ENCODE measurements at places on chromosomes 6 and 20.

DNA sequence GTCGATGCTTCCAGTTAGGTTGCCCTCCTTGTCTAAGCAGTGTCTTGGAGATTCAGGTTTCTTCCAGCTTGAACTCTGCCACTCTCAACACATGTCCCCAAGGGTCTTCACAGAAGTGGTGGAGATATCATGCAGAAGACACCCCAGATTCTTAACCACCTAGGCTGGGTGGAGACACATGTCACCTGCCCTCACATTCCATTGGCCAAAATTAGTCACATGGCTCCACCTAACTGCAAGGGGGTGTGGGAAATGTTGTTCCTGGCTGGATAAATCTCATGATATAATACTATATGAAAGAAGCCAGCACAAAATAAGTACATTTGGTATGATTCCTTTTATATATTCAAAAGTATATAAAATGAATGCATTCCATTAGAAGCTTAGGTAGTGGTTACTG is 52.9 kb upstream of the SNRPB2 start:
- no peak for DNase-seq

DNA sequence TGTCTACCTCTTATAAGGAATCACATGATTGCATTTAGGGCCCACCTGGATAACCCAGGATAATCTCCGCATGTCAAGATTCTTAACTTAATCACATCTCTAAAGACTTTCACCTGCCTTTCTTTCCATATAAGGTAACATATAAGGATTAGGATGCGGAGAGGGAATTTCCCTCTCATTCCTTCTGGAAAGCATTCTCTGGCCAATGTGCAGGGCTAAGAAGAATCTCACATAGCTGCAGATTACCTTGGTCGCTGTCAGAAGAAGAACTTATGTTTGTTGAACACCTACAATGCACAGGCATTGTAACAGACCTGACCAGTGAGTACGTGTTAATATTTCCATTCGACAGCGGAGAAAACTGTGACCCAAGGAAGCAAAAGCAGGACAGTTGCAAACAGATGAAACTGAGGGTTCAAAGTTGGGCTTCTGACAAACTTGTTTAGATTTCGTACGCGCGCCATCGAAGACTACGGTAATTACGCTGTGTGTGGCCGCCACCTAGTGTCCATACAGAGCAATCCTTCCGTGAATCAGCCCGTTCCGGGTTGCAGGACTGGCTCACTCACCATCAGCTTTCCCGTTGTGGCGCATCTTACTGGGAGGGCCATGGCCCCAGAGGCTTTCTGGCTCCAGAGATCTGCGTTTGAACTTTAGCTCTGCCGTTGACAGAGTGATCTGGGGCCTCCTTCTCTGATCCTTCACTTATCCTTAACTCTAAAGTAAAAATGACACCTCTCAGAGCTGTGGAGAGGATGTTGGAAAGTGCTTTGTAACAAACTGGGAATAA is 9.5 kb downstream of the C20orf202 start:
- DNase-seq = peak; percentile 65

- DNase-seq = no peak
These were observed 411.2 kb upstream of the SULF2 start for GRCh38 chr20:48196486-48196885.

DNA sequence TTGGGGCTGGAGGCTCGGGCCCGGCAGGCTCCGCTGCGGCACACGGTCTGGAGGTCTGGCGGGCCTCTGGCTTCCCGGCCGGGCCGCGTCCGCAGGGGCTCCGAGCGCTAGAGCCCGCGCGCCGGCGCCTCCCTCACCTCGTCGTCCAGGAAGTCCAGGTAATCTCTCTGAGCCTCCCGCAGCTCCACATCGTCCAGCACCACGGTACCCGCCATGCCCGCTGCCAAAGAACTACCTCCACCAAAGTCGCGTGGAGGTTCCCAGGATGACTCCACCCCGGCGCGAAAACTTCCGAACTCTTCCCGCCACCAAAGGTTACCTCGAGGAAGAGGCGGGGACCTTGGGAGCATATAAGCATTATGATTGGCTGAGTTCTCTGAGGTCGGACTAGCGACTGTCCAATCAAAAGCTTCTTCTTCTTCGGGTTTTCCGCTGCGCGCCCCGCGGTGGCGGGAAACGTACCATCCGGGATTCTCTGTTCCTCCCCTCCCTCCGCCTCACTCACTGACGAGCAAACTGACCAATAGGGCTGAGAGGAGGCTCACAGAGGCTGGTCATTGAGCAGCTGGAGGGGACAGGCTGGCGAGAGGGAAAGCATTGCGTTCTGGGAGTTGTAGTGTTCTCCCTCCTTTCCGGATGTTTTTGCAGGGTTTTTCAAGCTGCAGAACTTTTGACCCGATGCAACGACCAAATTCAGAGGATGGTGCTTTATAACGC is at the start of gene MCM3:
TSS of gene MCM3 (minus strand) at position 283 of the 717 bp plus-strand sequence. CDS start at position 215, 68 bp downstream.
- peak; percentile 91 for DNase-seq

DNA sequence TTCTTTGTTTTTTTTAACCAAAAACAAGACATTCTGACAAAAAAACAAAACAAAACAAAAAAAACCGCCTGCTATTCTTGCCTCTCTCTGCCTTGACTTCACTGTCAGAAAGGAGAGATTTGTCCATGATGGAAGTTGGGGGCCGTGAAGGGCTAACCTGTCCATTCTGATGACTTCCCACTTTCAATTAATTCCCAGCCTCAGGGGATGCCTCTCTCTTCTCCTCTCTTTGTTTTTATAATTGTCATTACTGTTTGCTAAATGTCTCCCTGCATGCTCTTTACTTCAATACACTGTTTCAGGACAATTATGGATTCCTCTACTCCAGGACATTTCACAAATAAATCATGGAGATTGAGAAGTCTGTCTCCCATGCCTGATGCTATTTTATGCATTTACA is 130.5 kb upstream of the CNR1 start:
- no peak for DNase-seq

GRCh38 chr6:52575502-52575892 is 1.4 kb downstream of the TRAM2 start:
- DNase-seq = no peak

GRCh38 chr6:82779041-82779440 is 286.6 kb downstream of the UBE3D start:
- no peak for DNase-seq

GRCh38 chr20:50017576-50018248 is 34.9 kb downstream of the SNAI1 start:
- no peak for DNase-seq

GRCh38 chr6:145929037-145929633 is 35.0 kb downstream of the SHPRH start:
- DNase-seq = no peak

DNA sequence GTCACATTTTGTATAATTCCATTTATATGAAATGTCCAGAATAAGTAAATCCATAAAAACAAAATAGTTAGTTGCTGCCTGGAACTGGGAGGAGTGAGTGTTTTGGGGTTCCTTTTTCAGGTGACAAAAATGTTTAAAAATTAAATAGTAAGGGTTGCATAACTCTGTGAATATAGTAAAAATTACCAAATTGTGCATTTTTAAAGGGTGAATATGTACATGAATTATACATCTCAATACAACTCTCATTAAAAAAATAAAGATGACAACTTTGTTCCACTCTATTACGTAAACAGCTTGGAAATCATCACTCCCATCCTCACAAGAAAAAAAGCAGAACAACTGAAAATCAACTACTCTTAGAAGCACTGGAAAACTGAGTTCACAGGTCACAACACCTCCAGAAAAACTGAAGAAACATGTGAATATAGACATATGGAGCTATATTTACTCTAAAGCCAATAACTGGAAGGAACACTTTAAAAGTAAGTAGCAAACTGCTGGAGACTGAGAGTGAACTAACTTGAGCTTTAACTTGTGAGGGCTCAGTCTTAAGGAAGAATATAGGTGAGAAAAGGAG is 40.0 kb downstream of the RANBP9 start:
- no peak for DNase-seq

DNA sequence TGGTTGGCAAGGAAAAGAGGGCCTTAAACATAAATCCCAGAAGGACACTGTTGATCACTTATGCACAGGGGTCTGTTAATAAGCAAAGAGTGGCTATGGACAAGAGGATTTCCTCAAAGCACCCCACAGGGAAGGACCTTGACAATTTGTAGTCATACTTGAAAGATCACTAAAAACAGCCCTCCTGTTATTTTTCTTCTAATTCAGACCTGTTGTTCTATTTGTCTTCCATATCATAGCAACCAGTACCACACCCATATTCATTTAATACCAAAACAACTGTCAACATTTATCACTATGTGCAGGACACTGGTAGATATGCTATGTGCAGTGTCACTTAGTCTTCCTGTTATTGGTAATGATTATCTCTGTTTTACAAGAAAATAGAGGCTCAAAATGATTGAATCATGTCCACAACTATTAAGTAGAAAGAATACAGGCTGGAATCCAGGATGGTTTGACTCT is 3.2 kb upstream of the DYNLRB1 start:
- DNase-seq = no peak

DNA sequence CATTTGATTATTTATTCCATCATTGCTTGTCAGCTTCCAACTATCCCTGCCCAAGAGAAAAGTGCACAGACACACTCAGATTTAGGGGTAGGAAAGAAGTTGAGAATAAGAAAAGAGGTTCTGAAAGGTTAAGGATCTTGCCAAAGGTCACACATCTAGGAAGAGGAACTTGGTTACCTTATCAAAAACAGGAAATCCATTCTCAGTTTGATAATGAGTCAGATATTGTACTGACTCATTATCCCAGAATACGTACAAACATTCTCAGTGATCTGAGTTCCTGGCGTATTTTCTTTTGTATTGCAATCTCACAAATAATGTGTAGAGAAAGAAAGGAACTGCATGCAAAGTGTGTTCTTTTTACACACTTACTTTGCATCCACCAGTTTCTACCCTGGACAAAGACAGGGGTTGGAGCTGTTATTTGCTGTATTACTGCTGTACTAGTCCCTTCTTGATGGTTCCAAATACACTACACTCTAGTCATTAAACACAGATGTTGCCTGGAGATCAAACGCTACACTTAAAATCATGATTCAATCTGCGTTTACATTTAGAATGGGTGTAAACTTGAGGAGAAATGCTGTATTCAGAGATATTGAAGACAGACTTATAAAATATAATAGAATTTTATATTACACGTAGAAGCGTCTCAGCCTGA is 545.7 kb downstream of the PRKN start:
- no peak for DNase-seq

GRCh38 chr6:138926579-138926978 is 61.5 kb downstream of the REPS1 start:
- no peak for DNase-seq

GRCh38 chr20:36775196-36775595 is 1.6 kb upstream of the DSN1 start:
- DNase-seq = no peak

DNA sequence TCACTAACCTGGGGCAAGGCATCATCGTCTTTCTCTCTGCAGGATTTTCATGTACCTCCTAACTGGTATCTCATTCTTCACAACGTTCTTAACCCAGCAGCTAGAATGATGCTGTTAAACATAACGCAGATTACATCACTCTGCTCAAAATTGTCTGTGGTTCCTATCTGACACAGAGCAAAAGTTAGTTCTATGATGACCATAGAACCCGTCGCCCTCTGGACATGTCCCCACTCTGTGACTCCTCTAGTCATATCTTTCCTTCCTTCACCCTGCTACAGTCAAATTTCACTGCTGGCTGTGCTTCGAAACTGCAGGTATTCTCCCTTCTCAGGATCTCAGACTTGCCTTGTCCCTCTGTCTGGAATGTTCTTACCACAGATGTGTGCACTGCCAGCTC is 87.4 kb upstream of the TPD52L1 start:
- DNase-seq = no peak

DNA sequence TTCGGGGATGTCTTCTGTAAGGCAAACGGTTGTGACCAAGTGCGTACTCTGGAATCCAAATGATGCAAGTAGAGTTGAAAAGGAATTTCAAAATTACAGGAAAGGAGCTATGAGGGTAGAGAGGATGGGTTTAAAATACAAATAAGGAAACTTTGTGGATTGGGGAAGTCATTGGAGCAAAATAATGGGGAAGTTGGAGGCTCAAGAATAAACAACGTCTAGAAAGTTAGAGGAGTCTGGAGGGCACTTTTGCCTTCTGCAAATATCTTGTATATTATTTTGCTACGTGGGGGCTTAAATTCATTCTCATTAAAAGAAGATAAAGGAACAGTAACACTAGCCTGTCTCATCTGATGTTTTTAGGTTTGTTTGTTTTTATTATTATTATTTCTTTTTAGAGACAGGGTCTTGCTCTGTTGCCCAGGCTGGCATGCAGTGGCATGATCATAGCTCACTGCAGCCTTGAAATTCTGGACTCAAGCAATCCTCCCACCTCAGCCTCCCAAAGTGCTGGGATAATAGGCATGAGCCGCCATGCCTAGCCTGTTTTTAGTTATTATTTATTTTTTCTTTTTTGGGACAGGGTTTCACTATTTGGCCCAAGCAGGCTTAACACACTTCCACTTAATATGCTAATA is 55.0 kb upstream of the TNFAIP3 start:
- no peak for DNase-seq

DNA sequence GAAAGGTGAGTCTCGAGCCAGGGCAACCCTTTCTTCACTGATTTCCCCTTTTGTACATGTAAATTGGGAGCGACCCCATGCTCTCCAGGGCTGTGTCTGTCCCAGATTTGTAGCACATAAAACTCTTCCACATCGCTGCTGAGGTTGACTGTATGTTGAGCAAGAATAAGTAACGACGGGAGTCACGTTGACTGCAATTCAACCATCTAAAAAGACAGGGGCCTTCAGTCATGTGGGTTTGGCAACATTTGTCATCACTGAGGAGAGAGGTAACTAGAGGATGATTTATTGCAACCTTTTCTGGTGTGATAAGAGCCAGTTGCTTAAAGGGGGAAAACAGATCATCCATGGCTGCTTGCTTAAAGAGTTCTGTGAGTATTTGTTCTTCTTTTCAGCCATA is 159.4 kb upstream of the SULF2 start:
- no peak for DNase-seq

DNA sequence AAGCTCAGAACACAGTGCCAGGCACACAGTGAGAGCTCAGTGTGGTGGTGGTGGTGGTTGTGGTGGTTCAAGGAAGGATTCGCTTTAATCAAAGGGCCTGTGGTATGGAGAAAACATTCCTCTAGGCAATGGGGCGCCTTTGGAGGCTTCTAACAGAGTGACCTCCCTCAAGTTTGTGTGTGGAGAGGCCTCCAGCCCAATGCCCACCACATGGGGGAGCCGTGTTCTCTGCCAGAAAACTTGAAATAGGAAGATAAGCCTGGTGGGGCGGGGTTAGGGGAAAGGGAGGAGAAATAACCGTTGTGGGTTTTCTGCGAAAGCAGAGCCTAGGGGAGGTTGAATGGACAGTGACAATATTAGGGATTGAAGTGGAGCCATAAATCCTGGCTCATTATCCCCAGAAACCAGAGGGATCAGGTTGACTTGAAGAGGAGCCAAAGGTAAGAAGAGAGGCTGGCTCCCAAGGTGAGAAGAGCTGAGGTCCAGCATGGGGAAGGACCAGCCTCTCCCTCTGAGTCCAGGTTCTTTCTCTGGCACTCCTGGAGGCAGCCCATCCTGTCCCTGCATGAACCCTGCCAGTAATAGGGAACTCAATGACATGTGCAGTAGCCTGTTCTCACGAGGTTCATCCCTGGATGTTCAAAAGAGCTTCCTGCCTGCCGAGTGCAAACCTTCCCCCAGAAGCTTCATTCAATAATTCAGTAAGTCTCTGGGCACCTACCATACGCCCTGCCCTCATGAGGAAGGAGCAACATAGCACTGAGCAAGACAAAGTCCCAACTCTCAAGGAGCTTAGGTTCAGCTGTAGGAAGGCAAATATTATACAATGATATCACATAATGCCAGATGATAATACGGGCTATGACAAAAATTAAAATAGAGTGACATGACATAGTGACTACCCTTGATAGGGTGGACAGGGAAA is 51.4 kb downstream of the TGM2 start:
- DNase-seq = no peak

GRCh38 chr6:80402266-80402665 is 295.8 kb downstream of the BCKDHB start:
- no peak for DNase-seq
